ENCODE measurements at places on chromosomes 7 and 10. TPM values are rescaled to one million over a fixed set of nuclear protein-coding genes. Genes with fewer than 3 reads are reported as not detected.
A peak's percentile ranks its signal among the peaks of the same experiment; 100 is the strongest.

ARF5 gene
- polyA plus RNA-seq: 161 TPM

OR2AE1 gene
- polyA plus RNA-seq: not detected

- no peak overlapping the region for H3K4me3 ChIP-seq
- H3K36me3 ChIP-seq: no peaks in the 10 kb centered on the region
- no peak overlapping the region for H3K27ac ChIP-seq
- H3K4me1 ChIP-seq: no peaks in the 10 kb centered on the region
- DNase-seq: no peak
These were observed 64.3 kb downstream of the HOXA1 start for GRCh38 chr7:27031289-27032172.

- H3K36me3 ChIP-seq: no peaks in the 10 kb centered on the region
- no peaks in the 10 kb centered on the region for H3K4me1 ChIP-seq
- H3K27ac ChIP-seq: peak overlapping the region; percentile 13
These were observed 23.6 kb downstream of the DAGLB start for GRCh38 chr7:6423942-6424701.

DNA sequence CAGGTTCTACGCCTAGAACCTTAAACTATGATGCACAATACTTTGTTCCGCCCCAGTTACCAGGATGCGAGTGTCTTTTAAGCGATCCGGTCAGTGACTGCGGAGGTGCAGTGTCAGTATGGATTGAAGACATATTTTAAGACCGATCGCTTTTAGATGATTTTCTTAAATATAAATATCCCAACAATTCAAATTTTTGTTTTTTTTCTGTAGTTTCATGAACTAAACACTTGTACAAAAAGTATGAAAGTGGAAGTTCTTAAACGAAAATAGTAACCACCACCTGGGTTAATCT is 835 bp downstream of the COMMD3 start:
- no peaks in the 10 kb centered on the region for H3K27me3 ChIP-seq
- H3K36me3 ChIP-seq: no peaks in the 10 kb centered on the region
- peak; percentile 52 for DNase-seq
- H3K27ac ChIP-seq: peak overlapping the region; percentile 97
- H3K4me1 ChIP-seq: peaks cover 12% of the 10 kb centered on the region
- H3K4me3 ChIP-seq: peak overlapping the region; percentile 85

GRCh38 chr10:48234787-48235186 is 39.7 kb downstream of the FRMPD2 start:
- no peak overlapping the region for H3K4me3 ChIP-seq
- H3K4me1 ChIP-seq: no peaks in the 10 kb centered on the region
- H3K27ac ChIP-seq: no peak overlapping the region

C7orf57 gene
- 7.8 TPM for polyA plus RNA-seq

UPK3B gene
- 66.8 TPM for polyA plus RNA-seq

- no peaks in the 10 kb centered on the region for H3K36me3 ChIP-seq
- no peak for DNase-seq
- H3K4me1 ChIP-seq: peaks cover 9% of the 10 kb centered on the region
These were observed 3.2 kb downstream of the PYROXD2 start for GRCh38 chr10:98411768-98412167.

EVX1 gene
- 1.4 TPM for polyA plus RNA-seq

DNA sequence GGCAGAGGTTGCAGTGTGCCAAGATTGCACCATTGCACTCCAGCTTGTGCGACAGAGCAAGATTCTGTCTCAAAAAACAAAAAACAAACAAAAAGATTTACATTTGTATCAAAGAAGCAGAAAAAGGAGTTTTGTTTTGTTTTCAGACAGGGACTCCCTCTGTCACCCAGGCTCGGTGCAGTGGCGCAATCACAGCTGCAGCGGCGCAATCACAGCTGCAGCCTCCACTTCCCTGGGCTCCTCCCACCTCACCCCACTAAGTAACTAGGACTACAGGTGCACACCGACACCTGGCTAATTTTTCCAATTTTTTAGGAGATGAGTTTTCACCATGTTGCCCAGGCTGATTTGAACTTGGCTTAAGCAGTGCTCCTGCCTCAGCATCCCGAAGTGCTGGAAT is 1.8 kb downstream of the ARMC10 start:
- no peak overlapping the region for H3K4me3 ChIP-seq
- peak; percentile 44 for DNase-seq
- no peak overlapping the region for H3K27ac ChIP-seq

DNA sequence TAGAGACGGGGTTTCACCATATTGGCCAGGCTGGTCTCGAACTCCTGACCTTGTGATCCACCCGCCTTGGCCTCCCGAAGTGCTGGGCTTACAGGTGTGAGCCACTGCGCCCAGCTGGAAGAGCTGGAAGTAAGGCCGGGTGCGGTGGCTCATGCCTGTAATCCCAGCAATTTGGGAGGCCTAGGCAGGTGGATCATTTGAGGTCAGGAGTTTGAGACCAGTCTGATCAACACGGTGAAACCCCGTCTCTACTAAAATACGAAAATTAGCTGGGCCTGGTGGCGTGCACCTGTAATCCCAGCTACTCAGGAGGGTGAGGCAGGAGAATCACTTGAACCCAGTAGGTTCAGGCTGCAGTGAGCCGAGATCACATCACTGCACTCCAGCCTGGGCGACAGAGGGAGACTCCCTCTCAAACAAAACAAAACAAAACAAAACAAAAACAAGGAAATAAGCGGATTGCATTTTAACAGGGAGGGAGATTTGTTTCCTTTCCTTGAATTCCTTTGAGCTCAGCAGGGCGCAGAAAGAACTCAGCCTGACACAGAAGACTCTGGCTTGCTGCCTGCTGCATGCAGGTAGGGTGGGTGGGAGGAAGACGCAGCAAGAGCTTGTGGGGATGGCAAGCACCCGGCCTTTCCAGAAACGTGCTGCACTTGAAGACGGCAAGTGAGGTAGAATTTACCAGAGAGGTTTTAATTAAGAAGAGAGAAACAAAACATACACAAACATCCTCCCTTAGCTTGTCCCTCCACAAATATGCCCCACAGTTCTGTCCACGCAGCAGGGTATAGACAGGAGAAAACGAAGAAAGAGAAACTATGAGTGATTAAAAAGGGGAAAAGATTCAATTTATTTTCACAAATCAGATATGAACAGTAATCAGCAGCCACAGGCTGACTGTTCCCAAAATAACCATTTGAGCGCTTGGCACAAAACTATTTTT is 148.0 kb downstream of the RNF216 start:
- peaks cover 60% of the 10 kb centered on the region for H3K4me1 ChIP-seq
- H3K4me3 ChIP-seq: no peak overlapping the region
- no peak for DNase-seq
- H3K27me3 ChIP-seq: no peaks in the 10 kb centered on the region
- peak overlapping the region; percentile 69 for H3K27ac ChIP-seq

- H3K27ac ChIP-seq: no peak overlapping the region
- DNase-seq: no peak
- H3K4me3 ChIP-seq: no peak overlapping the region
- H3K4me1 ChIP-seq: no peaks in the 10 kb centered on the region
- no peaks in the 10 kb centered on the region for H3K27me3 ChIP-seq
- H3K36me3 ChIP-seq: no peaks in the 10 kb centered on the region
These were observed 262.6 kb upstream of the PRKCQ start for GRCh38 chr10:6842722-6843121.

GRCh38 chr7:20474249-20474648 is 141.2 kb upstream of the ABCB5 start:
- H3K27ac ChIP-seq: no peak overlapping the region
- H3K36me3 ChIP-seq: no peaks in the 10 kb centered on the region
- no peak for DNase-seq
- H3K4me3 ChIP-seq: no peak overlapping the region
- peaks cover 13% of the 10 kb centered on the region for H3K4me1 ChIP-seq

ITIH5 gene
- 28.0 TPM for polyA plus RNA-seq

- no peak overlapping the region for H3K4me3 ChIP-seq
- no peaks in the 10 kb centered on the region for H3K27me3 ChIP-seq
- H3K27ac ChIP-seq: no peak overlapping the region
- DNase-seq: no peak
- no peaks in the 10 kb centered on the region for H3K36me3 ChIP-seq
These were observed 7.1 kb downstream of the CLCN1 start for GRCh38 chr7:143322760-143323633.

DNA sequence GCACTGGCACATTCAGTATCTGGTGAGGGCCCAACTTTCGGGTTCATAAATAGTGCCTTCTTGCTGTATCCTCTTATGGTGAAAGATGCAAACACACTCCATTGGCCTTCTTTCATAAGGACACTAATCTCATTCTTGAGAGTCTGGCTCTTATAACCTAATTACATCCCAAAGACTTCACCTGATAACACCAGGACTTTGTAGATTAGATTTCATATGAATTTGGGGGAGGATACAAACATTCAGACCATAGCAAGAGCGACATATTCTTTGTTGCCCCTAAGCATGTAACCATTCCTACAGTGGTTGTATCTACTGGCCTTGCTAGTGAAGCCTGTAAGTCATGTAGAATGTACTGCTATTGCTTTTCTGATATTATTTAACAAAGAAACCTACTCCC is 525.2 kb downstream of the GFRA1 start:
- no peak overlapping the region for H3K27ac ChIP-seq
- no peak for DNase-seq
- H3K27me3 ChIP-seq: no peaks in the 10 kb centered on the region
- no peaks in the 10 kb centered on the region for H3K4me1 ChIP-seq
- H3K4me3 ChIP-seq: no peak overlapping the region

- no peaks in the 10 kb centered on the region for H3K27me3 ChIP-seq
- H3K36me3 ChIP-seq: no peaks in the 10 kb centered on the region
- no peaks in the 10 kb centered on the region for H3K4me1 ChIP-seq
- no peak overlapping the region for H3K4me3 ChIP-seq
- peak; percentile 54 for DNase-seq
- no peak overlapping the region for H3K27ac ChIP-seq
These were observed 112.8 kb downstream of the CDK14 start for GRCh38 chr7:90708841-90709317.

All from testis (tissue), 5 donors.